ENCODE measurements at places on chromosomes 3 and 15.

DNA sequence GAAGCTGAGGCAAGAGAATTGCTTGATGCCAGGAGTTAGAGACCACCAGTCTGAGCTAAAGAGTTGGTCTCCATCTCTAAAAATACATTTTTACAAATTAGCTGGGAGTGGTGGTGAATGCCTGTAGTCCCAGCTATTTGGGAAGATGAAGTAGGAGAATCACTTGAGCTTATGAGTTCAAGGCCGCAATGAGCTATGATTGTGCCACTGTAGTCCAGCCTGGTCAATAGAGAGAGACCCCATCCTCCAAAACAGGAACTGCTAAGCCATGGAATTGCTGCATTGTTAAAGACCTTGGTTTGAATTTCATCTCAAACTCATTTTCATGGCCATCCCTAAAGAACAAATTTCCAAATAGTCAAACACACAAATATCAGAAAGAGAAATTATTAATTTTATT lies 113.9 kb upstream of the AGTR1 start:
- DNase-seq: no peak

DNA sequence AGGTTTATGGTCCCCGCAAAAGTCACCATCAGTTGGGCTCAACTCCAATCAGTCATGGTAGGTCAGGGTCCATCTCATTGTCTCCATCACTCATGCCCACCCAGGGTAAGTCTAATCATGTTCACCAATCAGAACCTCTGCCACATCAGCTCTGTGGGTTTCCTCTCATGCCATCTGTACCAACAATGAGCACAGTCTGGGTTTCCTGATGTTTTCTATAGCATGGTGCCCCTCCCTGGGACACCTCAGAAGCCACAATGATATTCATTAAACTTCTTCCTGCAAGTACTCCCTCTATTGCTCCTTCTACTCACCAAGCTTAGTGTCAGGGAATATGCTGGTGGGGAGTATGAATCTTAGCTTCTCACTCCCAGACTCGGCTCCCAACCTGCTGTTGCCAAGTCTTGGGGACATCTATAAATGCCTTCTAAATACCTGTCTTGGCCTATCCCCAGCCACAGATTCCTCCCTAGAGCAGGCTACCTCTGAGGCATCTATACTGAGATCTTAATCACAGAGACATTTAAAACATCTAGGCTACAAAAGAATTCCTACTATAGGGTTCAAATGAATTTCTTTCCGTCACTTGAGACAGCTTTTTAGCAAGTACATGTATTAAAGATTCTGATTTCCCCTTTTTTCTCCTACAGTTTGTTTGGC lies 5.0 kb upstream of the CCR2 start:
- DNase-seq: no peak

DNA sequence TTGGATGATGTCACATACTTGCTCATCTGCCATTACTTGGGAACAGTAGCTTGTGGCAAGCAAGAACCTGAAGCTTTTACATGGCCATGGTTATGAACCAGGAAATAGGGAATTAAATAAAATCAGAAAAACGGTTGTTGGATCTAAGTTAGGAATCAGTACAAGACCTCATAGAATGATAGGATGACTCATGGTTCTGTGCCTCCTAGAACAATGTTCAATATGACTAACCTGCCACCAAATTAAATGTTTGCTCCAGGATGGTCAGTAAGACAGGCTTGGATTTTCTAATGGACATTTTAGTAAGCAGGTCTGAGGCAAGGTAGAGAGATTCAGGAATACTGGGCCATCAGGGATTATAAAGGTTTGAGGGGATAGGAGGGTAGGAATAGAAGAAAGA lies 218.9 kb downstream of the PLOD2 start:
- DNase-seq: no peak

- DNase-seq: no peak
Observed at GRCh38 chr15:25433118-25433865, 5.5 kb downstream of the UBE3A start.

DNA sequence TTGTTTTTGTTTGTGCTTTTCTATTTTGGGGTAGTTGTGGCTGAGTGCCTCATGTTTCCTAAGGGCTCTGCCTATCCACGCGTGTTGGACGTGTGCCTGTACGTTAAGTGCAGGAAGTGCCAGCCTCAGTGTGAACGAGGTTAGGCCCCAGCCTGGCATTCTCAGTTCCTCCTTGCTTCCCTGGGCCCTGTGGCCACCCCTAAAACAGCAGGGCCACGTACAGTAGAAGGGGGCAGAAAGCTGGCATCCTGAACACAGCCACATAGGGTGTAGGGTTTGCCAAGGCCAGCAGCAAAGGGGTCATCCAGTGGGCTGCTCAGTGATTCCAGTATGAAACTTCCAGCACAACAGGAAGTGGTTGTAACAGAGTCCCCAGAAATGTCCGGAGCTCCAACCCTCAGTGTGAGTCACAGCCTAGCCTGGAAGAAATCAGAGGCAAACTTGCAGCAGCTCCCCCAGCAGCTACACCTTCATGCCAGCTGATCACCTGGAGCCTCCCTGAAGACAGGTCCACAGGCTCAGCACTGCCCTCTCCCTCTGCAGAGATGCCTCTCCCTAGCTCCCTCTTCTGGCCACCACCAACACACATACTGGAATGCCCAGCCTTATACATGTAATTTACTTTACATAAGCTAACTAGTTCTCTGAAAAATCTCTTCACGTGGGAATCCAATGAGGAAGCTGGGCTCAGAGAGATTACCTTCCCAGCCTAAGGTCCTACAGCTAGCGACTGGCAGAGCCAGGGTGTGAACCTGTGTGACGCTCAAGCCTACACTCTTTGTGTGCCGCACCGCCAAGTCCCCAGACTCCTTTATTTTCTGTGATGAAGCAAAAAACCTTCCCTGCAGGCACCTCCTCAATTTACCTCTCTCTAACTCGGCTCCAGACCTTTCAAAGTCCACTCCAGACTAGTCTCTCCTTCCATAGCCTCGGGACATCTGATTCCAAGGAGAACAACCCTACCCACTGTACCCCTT lies 26.6 kb downstream of the ILDR1 start:
- DNase-seq: peak; percentile 95

GRCh38 chr3:51673802-51674654 lies 3.0 kb downstream of the TEX264 start:
- DNase-seq: no peak

GRCh38 chr15:63971904-63972303 lies 74.4 kb downstream of the DAPK2 start:
- DNase-seq: peak; percentile 53

DNA sequence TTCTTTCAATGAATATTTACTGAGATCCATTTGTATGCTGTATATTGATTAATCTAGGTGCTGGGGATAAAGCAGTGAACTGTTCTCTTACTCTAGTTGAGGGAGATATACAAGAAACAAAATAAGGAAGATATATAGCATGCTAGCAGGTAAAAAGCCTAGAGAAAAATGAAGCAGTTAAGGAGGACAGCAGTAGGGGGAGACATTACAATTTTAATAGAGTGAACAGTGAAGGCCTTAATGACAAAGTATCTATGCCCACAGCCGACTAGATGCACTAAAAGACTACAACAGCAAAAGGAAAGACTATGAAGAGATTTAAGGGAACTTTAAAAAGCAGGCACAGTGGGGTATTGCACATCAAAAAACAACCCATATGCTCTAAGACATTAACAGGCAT lies 81.4 kb downstream of the XRN1 start:
- no peak for DNase-seq

DNA sequence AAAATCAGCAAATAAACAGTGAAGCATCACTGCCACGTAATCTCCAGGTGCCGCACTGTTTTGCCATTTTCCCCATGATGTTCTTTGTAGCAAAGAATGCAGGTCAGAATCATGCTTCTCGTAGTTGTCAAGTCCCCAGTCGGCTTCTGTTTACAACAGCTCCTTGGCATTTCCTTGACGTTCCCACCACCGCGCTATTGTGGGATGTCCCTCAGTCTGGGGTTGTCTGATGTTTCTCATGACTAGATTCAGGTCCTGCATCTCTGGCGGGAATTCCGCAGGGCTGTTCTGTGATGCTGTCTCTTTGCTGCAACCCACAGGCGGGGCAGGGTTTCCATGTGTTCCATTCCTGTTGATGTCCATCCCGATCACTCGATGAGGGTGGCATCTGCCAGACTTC lies 117.9 kb upstream of the SMAD3 start:
- no peak for DNase-seq

- no peak for DNase-seq
Observed at GRCh38 chr3:53460326-53460725, 34.1 kb upstream of the CACNA1D start.

GRCh38 chr3:52298149-52299098 lies 10.8 kb downstream of the GLYCTK start:
- DNase-seq: no peak

DNA sequence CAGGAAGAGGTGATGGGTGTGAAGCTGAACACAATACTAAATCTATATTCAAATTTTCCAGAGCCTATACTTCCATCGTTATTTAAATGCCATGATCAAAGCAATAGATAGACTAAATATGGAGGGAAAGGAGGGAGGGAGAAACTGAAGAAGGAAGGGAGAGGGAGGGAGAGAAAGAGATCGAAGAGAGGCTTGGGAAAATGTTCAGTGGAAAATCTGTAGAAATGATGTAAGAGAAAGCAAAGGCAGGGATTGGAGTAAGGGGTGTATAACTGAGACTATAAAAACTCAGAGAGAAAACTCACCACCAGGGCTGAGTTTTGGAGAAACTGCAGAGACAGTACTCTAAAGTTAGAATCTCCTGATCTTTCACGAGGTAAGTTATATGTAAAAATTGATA lies at the start of gene OSTN:
Gene OSTN, plus strand, starts transcription at position 310 of the 400 bp plus-strand sequence. CDS start 13,292 bp downstream, outside the sequence.
- no peak for DNase-seq

GRCh38 chr15:70672081-70672480 lies 91.3 kb downstream of the UACA start:
- peak; percentile 95 for DNase-seq
